AG09319 (cell line): ENCODE measurements at places on chromosomes 1 and 21.

DNA sequence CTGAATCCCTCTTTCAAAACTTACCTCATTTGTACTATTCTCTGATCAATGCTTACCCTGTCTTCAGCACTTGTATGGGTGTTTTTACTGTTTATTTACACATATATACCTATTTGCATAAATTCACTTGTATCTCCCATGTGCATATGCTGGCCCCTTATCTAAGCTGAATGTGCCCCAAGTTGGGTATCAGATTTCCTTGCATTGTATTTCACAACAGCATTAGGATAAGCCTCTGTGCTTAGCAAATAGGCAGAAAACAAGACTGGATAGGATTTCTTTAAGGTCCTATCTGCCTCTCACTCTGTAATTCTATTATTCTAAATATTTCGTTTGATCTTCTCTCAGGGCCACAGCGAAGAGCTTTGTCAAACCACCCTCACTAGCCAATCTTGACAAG is 45.9 kb upstream of the IPO9 start:
- DNase-seq, result no peak

- no peak for DNase-seq
Observed at GRCh38 chr1:191582169-191582568, 576.1 kb upstream of the RGS18 start.

GRCh38 chr1:66535853-66536252 is 1.9 kb downstream of the SGIP1 start:
- no peak for DNase-seq

- DNase-seq, result no peak
Observed at GRCh38 chr1:54986025-54986424, 5.6 kb downstream of the TMEM61 start.

DNA sequence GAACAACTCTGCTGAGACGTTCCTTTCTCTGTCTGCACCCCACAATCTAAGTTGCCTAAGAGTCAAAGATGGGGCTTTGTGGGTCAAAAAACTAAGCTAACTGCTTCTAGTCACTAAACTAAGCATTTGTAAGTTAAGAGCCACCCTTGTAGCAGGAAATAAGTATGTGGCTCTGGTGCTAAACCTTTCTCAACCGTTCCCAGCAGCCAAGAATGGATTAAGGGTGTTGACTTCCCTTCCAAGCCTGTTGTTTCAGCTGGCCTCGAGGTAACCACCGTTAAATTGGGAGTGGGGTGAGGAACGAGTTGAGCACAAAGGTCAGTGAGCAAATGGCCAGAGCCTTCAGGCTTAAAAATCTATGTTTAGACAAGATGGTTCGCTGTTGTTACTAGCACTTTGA is 169.1 kb downstream of the TRIM33 start:
- DNase-seq, result no peak

DNA sequence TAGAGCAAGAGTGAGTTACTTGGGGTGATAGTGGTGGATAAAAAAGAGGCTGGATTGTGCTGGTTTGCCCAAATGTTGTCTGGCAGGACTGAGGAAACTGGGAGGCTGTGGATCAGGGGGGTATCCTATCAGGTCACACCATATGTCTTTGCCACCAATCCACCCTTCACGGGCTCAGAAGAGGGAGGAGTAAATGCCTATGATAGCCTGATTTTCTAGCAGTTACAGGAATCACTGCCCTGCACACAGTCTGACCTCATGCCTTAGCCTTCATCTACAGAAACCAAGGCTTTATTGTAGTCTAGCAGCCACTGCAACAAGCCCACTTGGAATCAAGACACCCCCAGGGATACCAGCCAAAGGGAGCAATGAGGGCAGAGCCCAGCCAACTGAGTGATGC is 51.8 kb downstream of the ATP1A1 start:
- no peak for DNase-seq

DNA sequence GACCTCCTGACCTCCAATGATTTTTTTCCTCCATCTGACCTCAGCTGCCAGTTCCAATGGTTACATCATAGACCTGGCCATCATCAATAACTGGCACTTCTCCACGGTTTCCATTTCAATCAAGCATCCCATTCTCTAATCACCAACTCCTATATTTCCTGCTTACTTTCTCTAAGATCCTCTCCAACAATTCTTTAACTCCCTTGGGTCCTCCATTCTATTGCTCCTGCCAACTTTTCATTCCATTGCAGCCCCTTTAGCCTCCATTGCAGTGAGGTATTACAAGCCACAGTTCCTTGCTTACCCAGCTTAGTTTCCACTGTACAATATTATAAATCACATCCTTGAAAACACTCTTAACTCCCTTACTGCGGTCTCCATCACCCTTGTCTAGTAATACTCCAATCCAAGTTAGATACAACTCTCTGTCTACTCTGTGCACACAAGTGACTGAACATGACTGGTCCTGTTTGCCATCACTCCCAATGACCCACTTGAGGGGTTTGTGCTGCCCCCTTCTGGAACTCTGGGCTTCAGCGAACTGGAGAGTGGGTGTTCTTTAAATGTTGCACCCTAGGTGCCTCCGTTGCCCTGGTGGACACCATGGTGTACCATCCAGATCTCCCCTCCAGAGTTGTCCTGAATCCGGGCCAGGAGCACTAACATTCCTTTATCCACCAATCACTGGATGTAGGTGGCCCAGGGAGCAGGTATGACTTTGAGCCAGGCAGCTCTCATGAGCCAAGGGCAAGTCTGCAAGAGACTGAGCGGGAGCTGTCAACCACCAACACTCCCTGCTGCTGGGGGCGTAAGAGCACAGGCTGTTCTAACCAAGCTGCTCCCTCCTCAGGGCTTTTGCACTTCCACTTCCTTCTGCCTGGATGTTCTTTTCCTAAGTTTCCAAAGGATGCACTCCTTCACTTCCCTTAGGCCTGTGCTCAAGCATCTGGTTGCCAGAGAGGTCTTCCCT is 3.7 kb upstream of the FNDC7 start:
- DNase-seq, result no peak

GRCh38 chr1:63623952-63624351 is 30.7 kb downstream of the PGM1 start:
- DNase-seq, result no peak

DNA sequence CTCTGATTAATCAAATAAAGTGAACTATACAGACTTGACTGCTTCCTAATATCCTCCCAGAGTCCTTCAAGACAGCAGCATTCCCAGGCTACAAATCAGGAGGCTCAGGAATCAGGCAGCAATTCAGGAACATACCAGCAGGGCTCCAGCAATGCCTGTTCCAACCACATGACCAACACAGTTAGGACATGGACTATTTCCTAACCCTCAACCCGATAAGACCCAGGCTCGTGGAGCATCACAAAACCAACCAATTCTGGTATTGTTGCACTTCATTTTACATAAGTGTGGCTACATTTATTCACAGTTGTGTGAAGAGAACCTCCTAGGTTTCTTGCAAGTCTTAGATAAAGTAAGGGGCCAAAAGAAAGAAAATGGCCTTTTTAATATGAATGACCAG is 546.2 kb upstream of the ADGRL2 start:
- no peak for DNase-seq
